Esophagus squamous epithelium (tissue), 5 donors: ENCODE measurements at places on chromosomes 2 and 18.

DNA sequence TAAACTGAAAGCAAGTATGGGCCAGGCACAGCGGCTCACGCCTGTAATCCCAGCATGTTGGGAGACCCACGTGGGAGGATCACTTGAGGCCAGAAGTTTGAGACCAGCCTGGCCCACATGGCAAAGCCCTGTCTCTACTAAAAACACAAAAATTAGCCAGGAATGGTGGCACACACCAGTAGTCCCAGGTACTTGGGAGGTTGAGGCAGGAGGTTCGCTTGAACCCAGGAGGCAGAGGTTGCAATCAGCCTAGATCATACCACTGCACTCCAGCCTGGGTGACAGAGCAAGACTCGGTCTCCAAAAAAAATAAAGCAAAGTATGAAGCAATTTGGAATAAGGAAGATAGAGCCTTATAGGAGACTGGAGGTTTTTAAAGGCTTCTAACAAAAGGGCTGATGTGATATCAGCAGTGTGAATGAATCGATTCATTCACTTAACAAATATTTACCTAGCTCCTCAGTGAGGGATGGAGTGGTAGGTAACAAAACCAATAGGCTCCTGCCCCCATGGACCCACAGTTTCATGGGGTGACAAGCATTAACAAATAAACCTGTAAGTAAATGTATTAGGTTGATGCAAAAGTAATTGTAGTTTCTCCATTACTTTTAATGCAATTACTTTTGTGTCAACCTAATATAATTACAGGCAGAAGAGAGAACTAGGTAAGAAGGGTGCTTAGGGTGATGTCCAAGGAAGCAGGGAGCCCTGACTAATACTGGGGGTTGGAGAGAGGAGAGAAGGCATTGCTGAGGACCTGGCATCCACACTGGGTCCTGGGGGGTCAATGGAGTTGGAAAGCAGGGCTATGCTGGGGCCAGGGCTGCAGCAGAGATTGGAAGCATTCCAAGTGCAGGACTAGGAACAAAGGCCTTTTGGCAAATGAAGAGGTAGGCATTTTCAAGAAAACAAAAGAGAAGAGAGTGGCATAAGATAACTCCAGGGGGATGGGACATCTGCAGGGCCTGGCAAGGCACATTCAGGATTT, 195.4 kb upstream of the ARL4C start:
- no peak for DNase-seq

GRCh38 chr2:16127276-16127940, 187.1 kb downstream of the MYCN start:
- no peak for DNase-seq

DNA sequence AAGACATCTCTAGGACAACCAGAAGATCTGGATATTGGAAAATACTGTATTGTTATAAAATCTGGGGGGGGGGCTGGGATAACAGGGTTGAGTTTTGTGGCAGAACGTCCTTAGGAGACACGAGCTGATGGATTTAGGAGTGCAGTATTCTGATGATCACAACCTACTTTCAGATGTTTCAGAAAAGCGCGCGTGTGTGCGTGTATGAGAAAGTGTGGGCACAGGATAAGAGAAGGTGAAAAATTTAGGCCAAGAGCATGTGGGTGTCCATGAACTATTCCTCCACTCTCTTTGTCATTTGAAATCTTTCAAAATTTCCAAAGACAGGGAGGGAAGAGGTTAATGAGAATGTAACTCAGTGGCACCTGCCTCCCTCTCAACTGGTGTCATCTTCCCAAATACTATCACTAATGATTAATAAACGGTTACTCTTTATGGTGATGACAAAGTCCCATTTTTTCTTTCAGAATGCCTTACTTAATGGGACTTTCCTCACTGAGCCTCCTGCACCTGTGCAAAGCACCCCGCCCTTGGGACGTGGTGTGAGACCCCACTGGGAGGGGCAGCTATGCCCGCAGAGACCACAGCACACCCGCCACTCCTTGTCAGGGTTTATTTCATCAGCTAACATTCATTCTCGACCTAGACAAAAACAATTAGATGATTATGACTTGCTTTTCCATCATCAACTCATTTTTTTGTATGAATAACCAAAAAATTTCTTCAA, 53.6 kb downstream of the HS6ST1 start:
- no peak for DNase-seq

DNA sequence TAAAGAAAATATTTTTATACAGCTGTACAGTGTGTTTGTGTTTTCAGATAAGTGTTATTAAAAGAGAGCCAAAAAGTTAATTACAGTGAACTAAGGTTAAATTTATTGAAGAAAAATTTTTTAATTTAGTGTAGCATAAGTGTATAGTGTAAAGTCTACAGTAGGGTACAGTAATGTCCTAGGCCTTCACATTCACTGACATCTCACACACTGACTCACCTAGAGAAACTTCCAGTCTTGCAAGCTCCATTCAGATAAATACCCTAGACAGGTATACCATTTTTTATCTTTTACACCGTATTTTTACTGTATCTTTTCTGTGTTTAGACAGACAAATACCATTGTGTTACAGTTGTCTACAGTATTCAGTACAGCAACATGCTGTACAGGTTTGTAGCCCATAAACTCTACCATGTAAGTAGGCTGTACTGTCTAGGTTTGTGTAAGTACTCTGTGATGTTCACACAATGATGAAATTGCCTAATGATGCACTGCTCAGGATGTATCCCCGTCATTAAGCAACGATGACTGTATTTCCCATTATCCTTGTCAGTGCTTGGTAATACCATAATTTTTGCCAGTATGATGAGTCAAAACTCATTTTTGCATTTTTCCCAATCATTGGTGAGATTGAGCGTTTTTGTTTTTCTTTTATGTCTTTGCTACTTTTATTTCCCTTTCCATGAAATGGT, 48.2 kb upstream of the B3GNT2 start:
- no peak for DNase-seq

GRCh38 chr2:191115391-191115790, 35.4 kb downstream of the STAT4 start:
- no peak for DNase-seq

GRCh38 chr18:32711862-32712261, 61.0 kb downstream of the KLHL14 start:
- no peak for DNase-seq

- DNase-seq: no peak
Measured at GRCh38 chr2:73889206-73889605, 3.6 kb upstream of the ACTG2 start.

GRCh38 chr2:241265506-241265905, 50.0 kb downstream of the HDLBP start:
- DNase-seq: no peak

DNA sequence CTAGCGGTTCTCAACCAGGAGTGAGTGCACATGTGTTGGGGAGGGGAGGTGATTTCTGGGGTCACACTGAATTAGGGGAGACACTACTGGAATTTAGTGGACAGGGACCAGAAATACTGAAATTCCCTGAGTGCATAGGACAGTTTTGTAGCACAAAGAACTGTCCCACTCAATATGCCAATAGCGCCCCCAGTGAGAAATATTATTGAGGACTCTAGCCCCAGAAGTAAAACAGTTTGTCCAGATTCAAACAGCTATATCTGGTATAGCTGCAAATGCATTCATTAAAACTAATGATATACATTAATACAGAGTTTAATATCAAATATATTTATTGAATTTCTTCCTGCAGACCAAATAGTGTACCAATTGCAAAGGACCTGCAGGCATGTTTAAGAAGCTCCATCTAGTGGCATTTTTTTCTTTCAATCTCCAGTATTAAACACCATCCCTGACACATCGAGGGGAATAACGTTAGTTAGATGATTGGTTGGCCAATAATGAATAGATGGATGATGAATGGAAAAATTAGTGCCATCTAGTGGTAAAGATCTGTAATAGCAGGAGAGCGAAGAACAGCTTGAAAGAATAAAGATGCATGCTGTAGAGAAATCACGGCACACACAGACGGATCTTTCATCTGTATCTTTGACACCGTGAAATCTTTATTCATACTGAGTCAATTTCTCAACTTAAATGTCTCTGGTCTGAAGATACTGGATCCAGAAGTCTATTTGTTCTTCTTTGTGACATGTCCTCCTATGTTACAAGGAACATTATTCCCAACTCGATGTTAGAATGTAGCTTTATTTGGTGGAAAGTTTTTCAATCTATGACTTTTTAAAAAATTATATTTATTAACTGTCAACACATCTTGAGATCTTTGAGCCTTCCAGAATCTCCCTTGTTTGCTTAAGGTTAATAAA, 62.5 kb downstream of the DHRS9 start:
- no peak for DNase-seq

DNA sequence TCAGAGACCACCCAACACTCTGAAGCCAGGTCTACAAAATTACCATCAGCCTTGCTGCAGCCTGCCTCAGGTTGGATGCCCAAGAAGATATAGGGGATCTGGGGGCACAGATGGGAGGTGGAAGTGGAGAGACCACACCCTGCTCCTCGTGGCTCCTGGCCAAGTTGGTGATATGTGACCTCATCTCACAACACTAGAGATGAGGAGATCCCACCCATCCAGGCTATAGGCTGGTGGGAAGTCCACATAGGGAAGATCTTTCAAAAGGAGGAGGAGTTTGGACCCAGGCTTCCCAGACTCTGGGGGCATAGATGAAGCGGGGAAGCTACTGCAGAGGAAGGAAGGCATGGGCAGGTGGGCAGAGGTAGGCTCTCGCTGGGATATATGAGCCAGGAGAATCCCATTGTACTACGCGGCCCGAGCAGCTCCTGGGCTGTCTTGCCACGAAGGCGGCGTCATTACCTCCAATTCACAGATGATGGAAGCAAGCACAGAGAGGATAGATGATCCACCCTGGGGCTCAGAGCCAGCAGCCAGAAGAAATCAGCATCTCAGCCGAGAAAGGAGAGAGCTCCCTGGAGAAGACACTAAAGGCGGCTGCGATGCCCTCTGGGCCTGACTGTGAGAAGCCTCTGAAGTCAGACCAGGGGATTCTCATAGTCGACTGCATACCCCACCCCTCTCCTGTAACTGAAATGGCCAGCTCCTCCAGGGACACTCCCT, 96.0 kb downstream of the RHOB start:
- DNase-seq: no peak

DNA sequence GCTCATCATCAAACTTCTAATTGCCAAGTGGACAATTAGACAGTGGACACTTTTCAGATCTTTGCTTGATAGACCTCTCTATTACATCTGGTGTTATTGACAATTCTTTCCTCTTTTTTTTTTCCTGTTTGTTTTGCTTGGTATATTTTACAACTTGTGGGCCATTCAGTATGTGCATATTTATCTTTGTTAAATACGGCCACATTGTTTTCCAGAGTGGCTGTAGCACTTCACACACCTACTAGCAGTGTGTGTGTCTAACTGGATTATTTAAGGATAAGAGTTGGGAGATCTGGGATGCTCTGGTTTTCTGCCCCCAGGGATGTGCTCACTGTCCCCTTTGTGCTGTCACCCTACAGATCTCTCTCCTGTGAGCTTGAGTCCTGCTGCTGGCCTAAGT, 4.1 kb upstream of the SLC4A5 start:
- DNase-seq: no peak

- no peak for DNase-seq
Measured at GRCh38 chr2:232398293-232399034, 8.2 kb upstream of the ALPG start.

GRCh38 chr2:118312969-118313756, 224.9 kb downstream of the INSIG2 start:
- DNase-seq: no peak

DNA sequence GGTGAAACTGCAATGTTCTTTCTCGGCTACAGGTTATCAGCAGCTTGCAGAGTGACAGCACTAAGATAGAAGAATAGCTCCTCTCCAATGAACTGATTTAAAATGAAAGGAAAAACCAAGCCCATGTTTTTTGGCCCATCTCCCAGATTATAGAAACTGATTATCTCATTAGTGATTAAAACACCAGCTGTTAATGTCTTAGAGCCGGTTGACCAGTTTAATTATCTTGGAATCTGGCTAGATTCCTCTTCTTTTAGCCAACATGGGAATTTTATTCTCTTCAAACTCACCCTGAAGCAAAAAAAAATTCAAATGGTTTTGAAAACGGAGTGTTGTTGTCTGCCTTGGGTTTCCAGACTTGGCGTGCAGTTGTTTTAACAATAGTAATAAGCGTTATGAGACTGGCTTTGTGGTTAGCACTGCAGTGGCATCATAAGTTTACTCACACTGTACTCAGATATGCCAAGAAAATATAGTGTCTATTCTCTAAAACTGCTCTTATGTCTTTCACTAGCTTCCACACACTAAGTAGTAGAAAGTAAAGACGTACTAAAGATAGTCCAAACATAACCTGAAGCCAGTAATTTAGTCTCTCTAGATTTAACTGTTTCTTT, 665.3 kb downstream of the STK39 start:
- no peak for DNase-seq

DNA sequence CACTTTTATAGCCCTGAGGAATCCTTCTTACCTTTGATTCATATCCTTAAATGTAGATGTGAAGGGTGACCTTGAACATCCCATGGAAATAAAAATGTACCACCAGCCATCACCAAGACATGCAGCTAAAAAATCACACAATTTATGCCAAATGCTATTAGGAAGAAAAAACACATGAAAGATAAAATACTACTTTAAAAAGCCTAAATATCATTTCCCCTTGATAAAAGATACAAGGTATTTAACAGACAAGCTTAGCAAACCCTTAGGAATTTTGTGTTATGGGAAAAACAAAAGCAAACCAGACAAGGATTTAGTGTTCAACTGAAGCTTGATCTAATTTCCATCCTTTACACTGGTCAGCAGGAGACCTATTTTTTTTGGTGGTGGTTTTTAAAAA, 255.0 kb downstream of the ICOS start:
- no peak for DNase-seq

- no peak for DNase-seq
Measured at GRCh38 chr2:239930871-239931771, 94.0 kb downstream of the NDUFA10 start.

DNA sequence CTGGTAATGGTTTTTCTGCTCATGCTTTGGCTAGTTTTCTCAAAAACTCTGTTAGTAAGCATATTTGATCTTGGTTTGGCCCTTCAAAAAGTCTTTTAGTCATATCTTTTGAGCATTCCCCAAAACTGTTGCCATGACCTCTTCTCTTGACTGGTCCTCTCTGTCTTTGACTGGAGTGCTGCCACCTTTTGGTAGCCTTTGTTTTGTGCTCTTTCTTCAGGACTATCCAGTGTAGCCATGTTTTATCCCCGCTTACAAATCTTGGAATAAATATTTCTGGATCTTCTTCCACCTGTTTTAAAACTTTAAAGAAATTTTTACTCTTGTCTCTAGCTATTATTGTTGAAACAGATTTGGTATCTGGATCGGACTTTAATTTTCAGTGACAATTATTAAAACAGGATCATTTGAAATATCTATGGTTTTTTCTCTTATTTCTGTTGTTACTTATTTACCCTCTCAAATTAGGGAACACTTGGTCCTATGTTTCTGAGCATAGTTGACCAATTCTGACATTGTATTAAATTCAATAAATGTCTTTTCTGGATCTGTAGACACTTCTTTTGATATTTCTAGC, 965 bp upstream of the ELOA2 start:
- DNase-seq: no peak

GRCh38 chr18:39057423-39058064, 1491.9 kb upstream of the CELF4 start:
- DNase-seq: no peak

GRCh38 chr2:10382354-10383061, 65.6 kb downstream of the ODC1 start:
- DNase-seq: peak; percentile 4

GRCh38 chr2:226057914-226058313, 658.4 kb downstream of the NYAP2 start:
- no peak for DNase-seq

- DNase-seq: no peak
Measured at GRCh38 chr2:423479-423878, 135.6 kb upstream of the ALKAL2 start.

GRCh38 chr2:133919285-133919684, 334.6 kb upstream of the MGAT5 start:
- no peak for DNase-seq
